ENCODE measurements at places on chromosomes 5 and 9.
A peak's percentile ranks its signal among the peaks of the same experiment; 100 is the strongest.

- DNase-seq: peak; percentile 46
Observed at GRCh38 chr5:38948501-38948900, 102.7 kb downstream of the OSMR start.

- peak; percentile 55 for DNase-seq
Observed at GRCh38 chr5:38258319-38259061, at the start of gene EGFLAM. EGFLAM (plus strand) TSS chr5:38258559; CDS start chr5:38258755, 196 bp downstream.

DNA sequence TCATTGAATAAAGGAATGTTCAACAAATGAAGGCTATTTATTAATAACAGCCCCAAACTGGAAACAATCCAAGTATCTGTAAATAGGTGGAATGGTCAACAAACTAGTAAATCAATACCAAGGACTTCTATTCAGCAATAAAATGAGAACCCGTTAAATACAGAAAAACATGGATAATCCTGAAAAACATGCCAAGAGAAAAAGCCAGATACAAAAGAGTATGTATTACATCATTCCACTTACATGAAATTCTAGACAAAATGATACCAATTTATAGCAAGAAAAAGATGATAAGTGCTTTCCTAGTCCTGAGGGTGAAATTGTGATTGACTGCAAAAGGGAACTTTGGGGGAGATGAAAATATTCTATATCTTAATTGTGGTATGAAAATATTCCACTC, 3.1 kb downstream of the PJA2 start:
- no peak for DNase-seq

DNA sequence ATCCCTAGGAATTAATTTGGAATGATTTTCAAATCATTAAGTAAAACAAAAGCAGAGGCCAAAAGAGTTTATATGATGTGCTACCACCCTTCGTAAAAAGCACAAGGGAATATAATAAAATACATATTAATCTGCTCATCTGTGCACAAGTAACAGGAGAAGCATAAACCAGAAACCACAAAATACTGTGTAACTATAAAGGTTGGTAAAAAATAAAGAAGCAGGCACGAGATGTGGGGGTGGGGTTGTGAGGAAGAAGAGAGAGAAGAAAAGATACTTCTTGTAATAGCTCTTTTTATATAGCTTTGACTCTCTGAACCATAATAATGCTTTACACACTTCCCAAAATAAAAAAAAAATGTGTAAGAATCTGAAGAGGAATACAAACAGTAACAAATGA, 214.9 kb upstream of the EFNA5 start:
- DNase-seq: no peak

DNA sequence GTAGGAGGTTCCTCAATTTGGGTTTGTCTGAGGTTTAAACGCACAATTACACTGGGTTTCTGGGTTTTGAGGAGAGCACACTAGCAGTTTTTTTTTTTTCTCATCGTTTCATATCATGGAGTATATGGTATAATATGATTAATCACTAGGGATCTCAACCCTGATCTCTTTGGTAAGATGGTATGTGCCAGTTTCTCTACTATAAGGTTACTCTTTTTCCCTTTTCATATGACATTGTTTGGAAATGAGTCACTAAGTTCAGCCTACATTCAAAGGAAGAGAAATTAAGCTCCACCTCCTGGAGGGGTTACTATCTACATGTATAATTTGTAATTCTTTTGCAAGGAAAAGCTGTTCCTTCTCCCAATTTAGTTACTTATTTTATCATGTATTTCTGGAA, 35.2 kb downstream of the MTRR start:
- DNase-seq: peak; percentile 29

GRCh38 chr9:101022704-101023103, 5.8 kb upstream of the PLPPR1 start:
- DNase-seq: no peak

- no peak for DNase-seq
Observed at GRCh38 chr9:135340726-135341475, 138.7 kb upstream of the PPP1R26 start.

DNA sequence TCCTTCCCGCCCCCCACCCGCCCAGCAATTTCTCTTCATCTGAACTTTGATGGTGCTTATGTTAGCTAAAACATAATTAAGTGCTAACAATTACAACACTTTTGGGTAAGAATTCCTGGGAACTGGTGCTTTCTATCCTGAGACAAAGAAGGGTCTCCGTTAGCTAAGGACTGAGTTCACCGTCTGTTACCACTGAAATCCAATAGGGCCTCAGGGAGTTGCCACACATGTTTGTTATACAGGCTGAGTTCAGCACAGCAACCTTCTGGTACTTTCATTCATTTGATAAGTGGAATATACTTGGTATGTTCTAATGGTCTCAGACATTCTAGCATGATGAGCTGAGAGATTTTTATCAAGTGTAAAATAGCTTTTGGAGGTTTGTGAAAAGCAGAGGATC, 437.9 kb downstream of the EFNA5 start:
- DNase-seq: no peak

GRCh38 chr5:67003685-67003934, 193.0 kb downstream of the CD180 start:
- DNase-seq: no peak

- DNase-seq: no peak
Observed at GRCh38 chr5:14302330-14302729, 159.2 kb downstream of the TRIO start.

GRCh38 chr5:98940581-98940980, 11.8 kb upstream of the CHD1 start:
- DNase-seq: peak; percentile 50

GRCh38 chr5:143571642-143572624, 168.4 kb upstream of the NR3C1 start:
- no peak for DNase-seq

GRCh38 chr5:160183075-160183474, 46.2 kb upstream of the FABP6 start:
- no peak for DNase-seq

DNA sequence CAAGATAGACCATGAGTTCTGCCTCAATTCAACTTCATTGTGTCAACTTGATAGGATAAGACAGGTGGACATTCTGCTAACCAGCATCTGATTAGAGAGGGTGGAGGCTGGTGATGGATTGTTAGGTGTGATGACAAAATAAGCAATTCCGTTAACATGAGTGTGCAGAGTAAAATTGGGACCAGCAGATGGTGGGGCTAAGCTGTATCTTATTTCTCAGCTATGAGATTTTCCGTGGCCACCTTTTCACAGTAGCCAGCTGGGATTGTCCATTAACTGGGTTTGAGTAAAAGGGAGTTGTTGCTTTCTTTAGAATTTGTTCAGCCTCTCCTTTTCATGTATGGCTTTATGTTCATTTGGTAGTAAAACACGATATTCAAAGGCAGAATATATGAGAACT, 28.8 kb upstream of the TAL2 start:
- DNase-seq: no peak

- DNase-seq: no peak
Observed at GRCh38 chr5:16628376-16628775, 11.6 kb upstream of the RETREG1 start.

DNA sequence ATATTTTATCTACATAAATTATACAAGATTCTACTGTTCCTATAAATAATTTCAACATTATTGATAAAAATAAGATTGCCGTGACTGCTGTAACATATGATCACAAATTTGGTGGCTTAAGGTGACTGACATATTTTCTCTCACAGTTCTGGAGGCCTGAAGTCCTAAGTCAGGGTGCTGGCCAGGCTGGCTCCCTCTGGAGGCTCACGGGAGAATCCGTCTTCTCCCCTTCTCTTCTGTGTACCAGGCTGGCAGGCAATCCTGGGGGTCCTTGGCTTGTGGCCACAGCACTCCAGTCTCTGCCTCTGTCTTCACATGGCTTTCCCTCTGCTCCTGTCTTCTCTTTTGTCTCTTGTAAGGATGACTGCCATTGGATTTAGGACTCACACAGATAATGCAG, 31.7 kb upstream of the IRX2 start:
- no peak for DNase-seq

DNA sequence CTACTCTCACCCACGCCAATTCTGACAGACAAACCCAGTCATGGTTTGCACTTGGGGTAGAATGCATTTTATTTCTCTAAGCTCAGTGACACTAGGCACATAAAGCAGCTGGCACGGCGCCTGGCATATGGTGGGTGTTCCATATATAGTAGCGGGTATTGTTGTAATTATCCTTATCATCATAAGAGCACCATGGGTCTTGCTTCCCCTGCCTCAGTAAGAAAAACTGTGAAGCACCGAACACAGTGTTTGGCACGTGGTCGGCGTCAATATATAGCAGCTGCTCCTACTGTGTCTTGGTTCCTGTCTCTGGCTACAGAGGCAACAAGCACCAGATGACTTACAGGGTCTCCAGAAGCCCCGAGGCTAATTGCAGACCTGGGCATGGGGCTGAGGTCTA, 194.1 kb upstream of the PANK3 start:
- no peak for DNase-seq

DNA sequence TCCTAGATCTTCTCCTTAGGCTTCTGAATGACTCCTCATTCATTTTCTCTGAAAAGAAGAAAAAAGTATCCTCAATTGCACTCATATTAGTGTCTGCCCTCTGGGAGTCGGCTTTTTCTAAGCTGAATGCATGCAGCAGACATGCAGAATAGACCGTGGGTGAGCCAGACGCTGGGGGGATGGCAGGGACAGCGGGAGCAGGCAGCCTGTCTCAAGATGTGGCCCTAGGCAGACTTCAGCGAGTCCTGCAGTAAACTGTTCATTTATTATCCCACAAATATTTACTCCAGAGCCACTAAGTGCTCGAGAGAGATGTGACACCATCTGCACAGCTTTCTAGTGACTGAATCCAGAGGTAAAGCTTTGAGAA, 164.9 kb upstream of the RAI14 start:
- peak; percentile 58 for DNase-seq

DNA sequence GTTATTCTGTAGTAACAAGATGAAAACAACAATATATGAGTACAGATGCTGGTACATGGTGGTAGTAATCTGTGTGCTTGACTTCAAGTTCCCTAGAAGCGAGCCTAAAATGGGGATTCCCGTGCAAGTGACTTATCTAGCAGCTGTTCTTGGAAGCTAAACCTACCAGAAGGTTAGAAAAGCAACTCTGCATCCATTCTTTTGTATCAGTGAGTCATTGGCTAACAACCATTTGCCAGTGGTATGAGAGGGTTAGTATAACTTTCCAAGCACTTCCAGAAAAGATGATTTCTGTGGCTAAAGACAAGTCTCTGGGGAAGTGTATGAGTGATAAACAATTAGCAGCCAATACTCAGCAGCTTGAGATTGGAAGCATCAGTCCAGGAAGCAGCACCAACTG, 787.7 kb upstream of the CDH6 start:
- peak; percentile 1 for DNase-seq

DNA sequence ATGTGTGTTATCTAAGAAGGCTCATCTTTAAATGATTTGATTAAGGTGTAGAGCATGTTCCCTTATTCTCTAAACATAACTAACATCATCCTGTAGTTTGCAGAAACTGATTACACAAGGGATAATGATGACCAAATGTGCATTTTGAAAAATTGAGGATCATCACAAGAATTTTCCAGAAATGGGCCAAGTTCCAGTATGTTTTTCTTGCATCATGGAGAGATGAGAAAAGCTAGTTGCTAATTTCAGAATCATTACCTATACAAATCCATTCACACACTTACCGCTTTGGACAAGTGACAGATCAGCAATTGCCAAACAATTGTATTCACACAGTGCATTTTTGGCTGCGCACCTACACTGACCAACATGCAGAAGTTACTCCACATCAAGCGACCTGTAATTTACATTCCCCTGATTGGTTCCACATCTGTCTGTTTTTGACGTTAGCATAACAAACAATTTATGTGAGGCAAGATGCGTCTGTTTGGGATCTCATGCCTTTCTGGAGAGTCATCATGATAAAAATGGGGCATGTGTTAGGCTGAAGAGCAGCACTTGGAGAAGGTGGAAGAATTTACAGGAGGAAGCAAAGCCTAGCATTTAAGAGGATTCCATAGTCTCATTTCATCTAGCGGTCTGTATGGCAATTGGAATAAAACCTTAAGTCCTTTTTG, 2.8 kb upstream of the BNC2 start:
- peak; percentile 47 for DNase-seq
